NCI-H446 (cell line): ENCODE measurements at places on chromosomes 5 and 9.

GRCh38 chr9:134630861-134631260, 10.7 kb upstream of the COL5A1 start:
- DNase-seq: no peak

DNA sequence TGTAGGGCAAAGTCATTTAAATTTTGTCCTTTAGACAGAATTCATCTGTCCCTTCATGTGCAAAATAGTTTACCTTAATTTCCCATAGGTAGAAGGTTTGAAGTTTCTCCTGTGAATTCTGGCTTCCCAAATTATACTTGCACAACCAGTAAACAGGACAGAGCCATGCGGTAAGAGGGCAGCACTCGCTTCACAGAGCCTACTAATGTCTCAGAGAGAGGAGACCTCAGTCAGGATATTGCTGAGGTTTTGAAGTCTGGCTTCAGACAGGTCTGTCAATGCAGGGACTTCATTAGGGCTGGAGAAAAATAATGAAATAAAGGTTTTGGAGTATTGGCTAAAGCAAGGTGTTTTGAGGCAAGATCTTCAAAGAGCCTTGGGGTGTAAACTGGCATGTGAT, 91.4 kb downstream of the ANXA1 start:
- no peak for DNase-seq

GRCh38 chr5:40030661-40031060, 605.9 kb upstream of the DAB2 start:
- no peak for DNase-seq

- peak; percentile 41 for DNase-seq
Measured at GRCh38 chr5:113682497-113683136, 169.1 kb downstream of the YTHDC2 start.

DNA sequence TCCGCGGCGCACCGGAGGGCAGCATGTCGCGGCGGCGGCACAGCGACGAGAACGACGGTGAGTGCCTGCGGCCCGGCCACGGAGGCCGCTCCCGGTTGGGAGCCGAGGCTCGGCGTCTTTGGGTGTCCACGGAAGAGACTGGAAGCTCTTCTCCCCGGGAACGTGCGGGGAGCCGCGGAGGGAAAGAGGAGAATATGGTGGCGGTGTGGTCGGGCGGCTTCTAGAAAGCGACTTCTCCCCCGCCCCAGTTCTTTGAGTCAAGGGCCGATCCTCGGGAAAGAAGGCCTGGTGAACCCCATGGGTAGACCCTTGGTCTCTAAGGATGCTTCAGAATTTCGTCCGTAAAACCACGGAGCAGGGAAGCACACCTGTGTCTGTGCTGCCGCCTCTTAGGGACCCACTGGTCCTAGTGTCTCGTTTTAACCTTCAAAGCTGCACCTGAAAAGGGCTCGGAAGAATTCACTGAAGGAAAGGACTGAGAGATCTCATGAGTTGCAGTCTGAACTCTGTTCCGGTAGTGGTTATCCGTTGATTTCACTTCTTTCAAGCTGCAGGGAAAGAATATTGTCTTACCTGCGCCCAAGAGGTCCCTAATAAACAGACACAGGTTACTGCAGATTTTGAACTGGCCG, 354 bp downstream of the NCBP1 start:
- DNase-seq: no peak

DNA sequence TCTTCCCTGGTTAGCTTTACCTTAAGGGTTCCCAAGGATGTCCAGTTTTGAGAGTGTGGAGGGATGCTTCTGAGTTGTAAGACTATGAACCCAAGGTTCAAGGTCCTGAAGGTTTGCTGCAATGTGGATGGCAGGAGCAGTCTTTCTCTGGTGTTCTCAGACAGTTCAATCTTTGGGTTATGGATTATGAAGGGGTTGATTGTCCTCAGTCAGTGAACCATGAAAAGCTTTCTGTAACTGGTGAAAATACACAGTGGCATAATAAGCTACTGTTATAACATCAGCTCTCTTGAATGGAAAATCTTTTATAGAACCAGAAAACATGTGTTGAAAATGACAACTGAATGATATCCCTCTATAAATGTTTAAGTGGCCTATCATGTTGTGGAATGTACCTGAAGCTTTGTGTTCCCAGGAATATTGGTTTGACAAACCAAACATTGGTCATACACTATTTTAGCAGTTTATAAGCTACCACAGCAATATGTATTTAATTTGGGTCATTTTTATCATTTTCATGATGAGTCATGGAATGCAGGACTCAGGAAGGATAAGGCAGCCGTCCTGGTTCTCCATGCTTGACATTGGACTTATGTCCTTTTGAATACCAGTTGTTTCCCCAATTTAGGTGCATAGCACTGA, 1041.8 kb upstream of the ARRDC3 start:
- no peak for DNase-seq

DNA sequence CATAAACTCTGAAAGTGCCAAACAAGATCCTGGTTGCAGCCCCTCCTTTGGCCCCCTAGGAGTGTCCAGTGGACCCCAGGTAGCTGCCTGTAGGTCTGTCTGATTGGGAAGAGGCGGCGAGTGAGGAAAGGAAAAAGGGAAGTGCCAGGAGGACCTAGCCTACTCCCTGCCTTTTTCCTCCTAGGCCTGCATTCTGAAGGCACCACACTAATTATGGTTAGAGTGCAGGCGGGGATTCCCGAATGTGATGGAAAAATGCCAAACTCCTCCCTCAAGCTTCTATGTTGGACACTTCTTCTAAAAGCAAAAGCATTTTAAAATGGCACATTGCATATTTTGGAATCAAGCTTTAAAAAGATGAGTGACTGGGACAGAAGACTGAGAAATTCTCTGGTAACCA, 83.2 kb upstream of the SMIM15 start:
- peak; percentile 1 for DNase-seq

DNA sequence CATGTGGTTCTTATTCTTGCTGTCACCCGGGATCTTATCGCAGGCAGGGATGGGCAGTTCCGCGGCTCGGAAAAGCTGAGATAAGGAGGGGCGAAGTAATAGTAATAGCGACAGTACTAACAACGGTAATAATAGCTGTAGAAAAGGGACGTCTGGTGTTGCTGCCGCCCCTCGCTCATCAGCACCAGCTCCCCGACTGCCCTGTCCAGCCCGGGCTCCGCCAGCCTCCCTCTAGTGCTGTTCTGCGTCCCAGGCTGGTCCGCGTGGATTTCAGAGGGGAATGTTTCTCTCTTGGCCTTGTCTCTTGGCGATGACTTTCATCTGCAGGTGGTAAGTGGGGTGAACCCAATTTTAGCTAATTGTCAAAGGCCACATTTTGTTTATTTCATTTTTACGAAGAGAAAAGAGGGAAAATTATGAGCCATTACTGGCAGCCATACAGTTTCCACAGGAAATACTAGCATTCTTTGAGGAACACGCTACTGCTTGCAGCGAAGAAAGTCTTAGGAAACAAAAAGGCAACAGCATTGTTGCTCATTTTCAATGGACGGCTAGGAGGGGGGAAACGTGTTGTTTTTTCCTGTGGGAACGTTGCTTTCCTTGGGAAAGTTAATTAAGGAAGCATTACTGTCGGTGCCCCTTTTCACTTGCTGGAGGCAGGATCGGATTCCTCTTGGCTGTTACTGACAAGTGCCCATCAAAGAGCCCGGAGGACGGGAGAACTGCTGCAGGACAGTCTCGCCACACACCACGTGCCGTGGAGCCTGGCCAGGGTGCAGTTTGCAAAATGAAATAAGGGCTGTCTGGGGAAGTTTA, 762 bp downstream of the SNCAIP start:
- no peak for DNase-seq

- DNase-seq: no peak
Measured at GRCh38 chr5:73591698-73592501, 26.4 kb downstream of the UTP15 start.

DNA sequence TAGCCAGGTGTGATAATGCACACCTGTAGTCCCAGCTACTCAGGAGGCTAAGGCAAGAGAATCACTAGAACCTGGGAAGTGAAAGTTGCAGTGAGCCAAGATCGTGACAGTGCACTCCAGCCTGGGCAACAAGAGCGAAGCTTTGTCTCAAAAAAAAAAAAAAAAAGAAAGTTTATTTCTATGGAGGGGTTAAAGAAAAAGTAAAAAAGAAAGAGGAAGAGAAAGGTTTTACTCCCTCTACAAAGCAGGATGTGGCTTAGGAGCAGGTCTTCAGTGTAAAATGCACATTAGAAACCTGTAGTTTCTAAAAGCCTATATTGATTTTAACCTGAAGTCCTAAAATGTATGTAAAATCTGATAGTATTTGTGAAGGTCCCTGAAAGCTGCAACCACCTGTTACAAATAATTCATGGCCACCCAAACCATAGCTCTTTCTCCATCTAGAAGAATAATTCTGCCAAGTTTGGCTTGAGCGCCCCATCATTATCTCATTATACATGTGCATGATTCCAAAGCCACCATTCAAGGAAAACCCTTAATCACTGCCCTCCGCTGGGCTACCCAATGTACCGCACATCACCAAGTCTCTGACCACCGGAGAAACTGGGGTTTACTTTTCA, 3.4 kb downstream of the FNBP1 start:
- DNase-seq: no peak

GRCh38 chr9:76598981-76599380, 140.0 kb downstream of the GCNT1 start:
- DNase-seq: no peak

- no peak for DNase-seq
Measured at GRCh38 chr5:142233083-142234032, 91.5 kb downstream of the SPRY4 start.

DNA sequence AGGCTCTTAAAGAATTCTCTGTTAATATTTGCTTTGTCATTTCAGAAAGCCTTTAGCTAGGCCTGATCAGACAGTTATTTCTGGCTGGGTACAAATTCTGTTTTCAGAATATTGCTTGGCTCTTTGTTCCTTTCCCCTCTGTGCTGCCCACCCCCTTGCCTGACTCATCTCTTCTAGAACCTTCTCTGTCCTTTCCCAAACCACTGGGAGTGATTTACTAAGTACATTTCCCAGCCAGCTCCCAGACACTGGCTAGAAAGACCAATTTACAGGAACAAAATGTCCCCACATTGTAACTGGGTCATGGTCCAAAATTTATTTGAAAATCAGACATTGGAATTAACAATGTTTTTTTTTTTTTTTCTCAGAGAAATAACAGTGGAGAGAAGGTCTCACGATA, 133.1 kb upstream of the MAP1B start:
- no peak for DNase-seq

DNA sequence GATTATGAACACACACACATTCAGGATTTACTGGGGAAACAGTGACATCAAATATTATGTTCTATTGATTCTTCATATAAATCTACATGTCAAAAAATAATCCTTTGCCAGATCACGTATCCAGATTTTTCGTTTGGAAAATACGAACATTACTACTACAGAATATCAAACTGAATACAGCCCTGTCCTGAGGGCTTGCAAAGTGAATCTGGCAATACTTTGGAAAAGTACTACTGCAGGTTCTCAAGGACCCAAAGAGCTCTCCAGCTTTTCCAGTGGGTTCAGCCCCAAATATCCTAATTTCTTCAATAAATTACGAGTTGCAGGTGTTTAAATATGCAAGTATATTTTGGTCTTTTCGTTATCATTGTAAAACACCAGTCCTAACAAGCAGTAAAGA, 411 bp upstream of the NDUFS4 start:
- DNase-seq: peak; percentile 56

DNA sequence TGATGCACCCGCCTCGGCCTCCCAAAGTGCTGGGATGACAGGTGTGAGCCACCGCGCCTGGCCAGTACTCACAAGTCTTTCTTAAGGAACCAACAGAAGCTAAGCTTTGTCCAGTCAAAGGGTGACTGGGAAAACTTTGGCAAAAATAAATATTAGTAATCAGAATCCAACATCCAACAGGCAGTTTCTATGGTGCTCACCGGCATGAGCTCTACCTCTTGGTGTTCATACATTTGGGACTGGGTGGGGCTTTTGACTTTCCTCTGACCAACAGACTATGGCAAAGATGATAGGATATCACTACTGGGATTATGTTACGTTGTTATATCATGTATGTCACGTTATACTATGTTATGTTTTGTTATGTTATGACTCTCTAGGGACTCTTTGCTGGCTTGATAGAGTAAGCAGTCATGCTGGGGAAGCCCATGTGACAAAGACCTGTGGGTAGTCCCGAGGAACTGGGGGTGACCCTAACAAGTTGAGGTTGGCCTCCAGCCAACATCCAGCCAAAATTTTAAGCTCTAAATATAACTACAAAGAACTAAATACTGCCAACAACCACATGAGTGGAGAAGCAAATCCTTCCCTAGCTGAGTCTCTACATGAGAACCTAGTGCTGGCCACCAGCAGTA, 6.0 kb downstream of the RASGEF1C start:
- no peak for DNase-seq

GRCh38 chr5:142644640-142645361, 41.1 kb downstream of the FGF1 start:
- DNase-seq: peak; percentile 14
